ENCODE measurements at places on chromosomes 5 and 9.

DNA sequence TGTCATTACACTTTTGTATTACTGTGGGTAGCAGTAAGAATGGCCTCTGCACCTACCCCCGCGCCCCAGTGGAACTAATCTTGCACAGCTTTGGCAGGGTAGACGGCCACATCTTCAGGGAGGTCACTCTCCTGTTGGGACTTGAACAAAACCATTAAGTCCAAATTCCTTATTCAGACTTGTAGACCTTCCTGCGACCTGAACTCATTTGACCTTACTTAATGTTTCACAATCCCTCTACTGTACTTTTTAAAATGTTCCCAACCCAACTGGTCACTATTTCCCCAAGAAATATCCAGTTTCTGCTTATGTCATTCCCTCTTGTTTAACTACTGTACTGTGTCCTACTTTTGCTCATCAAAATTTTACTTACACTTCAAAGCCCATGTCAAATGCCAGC lies 5.3 kb upstream of the FAM120AOS start:
- DNase-seq, result no peak

DNA sequence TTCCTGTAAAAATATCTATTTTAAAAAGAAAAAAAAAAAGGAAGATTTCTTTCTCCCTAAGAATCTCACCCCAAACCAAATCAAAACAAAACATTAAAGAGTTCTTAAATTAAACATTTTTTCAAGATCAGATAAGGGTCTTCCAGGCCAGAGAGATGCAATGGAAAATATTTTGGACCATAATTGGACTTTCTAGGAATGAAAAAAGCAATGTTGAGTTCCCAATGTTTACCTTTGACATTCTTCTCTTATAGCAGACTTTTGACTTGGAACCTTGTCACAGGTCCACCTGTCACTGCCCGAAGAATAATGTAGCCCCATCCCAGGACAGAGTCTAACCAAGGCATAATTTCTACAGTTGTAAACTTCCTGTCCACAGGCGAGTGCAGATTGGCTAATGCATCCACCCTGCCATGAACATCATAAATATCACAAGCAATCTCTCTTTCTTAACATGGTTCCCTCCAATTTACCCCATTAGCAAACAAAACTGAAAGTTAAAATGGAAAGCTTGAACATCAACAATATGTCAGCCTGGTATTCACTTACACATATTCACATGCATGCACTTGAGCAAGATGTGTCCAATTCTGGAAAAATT lies 121.7 kb upstream of the ZNF366 start:
- no peak for DNase-seq

DNA sequence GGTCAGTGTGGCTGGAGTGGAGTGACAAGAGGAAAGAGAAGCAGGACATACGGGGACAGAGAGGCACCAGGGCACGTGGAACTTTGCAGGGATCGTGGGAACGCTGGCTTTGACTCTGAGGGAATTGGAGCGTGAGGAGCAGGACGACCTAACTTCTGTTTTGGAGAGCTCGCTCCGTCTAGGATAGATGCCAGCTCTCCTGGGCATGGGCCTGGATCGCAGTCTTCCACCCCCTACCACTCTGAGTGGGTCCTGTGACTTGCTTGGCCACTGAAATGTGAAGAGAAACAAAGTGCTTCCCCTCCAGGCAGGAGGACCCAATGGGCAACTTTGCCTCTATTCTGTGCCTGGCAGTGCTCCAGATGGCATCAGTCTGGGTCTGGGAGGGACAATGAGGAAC lies 8.7 kb upstream of the SH3PXD2B start:
- DNase-seq, result no peak

GRCh38 chr5:157303667-157304327 lies 37.9 kb downstream of the CYFIP2 start:
- no peak for DNase-seq

DNA sequence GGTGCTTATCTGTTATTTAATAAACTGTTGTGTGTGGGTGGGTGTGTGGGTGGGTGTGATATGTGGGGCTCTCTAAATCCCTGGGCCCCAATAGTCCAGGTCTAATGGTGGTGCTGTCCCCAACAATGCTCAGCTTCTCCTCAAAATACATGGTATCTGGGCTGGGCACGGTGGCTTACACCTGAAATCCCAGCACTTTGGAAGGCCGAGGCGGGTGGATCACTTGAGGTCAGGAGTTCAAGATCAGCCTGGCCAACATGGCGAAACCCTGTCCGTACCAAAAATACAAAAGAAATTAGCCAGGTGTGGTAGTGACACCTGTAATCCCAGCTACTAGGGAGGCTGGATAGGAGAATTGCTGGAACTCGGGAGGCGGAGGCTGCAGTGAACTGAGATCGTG lies 4.5 kb upstream of the ORM1 start:
- DNase-seq, result no peak
